Activated CD4-positive, alpha-beta memory T cell treated with anti-CD3 and anti-CD28 coated beads for 36 hours (primary cell): ENCODE measurements at places on chromosomes 1 and 21.

DNA sequence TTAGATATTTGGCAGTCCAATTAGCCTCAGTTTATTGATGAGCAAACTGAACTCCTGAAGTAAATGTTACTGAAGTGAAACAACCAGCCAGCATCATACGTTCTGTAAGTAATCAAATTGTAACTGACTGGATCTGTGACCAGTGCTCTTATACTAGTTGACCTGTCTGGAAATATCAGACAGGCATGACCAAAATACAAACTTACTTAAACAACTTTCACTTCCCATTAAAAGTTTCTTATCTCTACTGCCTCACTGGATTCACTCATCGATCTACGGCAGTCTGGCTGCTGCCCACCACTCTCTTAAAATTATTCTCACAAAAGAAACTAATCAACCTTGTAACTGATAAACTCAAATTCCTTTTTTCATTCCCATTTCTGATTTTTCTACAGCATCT lies 56.4 kb downstream of the WDR3 start:
- no peak for DNase-seq

GRCh38 chr1:54359393-54360162 lies 46.6 kb downstream of the SSBP3 start:
- peak; percentile 48 for DNase-seq

GRCh38 chr1:235601104-235601503 lies 48.5 kb downstream of the GNG4 start:
- peak; percentile 30 for DNase-seq

DNA sequence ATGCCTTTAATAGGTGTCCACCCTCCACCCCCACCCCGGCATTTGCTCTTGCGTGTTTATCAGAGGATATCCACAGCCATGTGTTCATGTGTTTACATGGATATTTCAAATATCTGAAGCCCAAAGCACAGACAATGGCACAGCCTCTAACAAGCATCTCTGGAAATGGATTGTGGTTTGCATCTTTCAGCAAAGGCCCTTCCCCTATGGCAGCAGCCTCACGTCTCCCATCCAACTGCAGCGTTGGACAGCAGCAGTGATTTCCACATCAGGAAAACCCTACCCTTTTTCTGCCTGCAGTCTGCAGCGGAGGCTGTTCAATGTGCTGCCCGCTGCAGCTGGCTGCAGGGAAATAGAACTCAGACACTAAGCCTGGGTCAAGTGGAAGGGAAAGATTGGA lies 1.6 kb downstream of the RASSF5 start:
- DNase-seq = no peak

DNA sequence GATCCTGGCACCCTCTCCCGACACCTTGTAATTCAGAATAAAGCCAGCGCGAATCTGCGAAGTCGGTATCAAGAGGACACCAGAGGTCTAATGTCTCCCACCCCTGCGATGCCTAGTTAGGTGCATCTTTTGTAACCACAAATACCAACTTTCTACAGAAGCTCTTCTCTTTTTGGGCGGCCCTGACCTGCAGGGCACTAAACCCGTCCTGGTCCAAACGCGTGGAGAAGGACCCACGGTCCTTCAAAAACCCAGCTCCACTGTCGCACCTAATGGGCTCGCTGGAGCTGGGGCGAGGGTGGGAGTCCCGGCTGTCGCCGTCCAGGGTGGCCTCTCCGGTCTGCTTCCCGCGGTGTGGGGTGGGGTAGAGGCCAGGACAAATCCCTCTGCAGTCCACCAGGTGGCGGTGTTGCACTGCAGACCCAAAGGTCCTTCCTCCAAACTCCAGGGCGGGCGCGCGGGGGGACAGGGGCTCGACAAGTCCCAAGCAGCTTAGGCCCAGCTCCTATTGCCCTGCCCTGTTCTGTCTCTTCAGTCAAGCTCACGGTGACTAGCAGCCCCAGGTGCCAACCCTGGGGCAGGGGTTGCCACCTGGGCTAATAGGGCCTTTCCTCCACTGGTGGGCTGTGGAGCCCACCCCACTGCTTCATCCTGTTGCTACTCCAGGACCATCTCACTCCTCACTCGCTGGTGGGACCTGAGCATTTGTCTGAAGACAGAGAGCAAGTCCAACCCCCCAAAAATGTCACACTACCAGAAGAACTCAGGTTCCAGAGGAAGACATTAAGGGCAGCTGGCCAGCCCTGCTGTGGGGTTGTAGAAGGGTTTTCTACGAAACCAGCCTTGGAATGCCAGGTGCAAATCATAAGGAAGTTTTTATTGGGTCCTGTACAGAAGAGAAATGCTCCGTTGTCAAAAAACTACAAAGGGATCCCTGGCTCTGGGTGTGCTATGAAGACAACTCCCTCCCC lies 2.8 kb downstream of the HES3 start:
- peak; percentile 85 for DNase-seq

GRCh38 chr1:89022167-89022959 lies at the start of gene GBP3:
TSS of gene GBP3 (minus strand) at chr1:89022866. CDS start at chr1:89020721, 2,145 bp downstream.
- no peak for DNase-seq

DNA sequence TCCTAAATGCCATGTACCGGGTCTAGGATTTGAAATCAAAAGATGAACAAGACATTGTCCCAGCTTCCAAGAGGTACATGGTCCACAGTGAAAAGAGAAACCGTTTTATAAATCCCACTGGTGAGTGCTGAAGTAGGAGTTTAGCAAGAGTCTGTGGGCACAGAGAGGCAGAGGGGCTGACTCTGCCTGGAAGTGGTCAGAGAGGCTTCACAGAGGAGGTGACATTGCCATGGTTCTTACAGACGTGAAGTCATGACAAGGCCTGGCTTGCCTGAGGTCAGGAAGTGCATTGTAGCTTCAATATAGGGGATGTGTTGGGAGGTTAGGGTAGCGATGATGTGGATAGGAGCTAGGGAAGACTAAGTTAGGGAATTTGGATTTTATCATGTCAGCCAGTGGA lies 28.4 kb downstream of the MAPKAPK2 start:
- peak; percentile 54 for DNase-seq

DNA sequence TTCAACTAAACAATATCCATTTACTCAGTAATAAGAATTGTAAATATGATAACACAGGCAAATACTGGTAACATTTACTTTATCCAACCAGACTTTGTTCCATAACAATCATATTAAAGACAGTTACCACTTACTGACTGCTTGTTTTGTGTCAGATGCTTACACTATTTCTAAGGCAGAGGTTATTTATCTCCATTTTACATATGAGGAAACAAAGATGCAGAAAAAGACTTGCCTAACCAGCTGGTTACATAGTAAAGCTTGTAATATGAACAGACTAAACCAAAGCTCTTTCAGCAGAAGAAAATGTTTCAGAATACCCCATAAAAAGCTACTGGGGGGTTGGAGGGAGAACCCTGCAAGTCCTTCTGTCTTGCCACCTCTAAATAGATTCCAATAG lies 180.1 kb downstream of the EIF4G3 start:
- DNase-seq = no peak

DNA sequence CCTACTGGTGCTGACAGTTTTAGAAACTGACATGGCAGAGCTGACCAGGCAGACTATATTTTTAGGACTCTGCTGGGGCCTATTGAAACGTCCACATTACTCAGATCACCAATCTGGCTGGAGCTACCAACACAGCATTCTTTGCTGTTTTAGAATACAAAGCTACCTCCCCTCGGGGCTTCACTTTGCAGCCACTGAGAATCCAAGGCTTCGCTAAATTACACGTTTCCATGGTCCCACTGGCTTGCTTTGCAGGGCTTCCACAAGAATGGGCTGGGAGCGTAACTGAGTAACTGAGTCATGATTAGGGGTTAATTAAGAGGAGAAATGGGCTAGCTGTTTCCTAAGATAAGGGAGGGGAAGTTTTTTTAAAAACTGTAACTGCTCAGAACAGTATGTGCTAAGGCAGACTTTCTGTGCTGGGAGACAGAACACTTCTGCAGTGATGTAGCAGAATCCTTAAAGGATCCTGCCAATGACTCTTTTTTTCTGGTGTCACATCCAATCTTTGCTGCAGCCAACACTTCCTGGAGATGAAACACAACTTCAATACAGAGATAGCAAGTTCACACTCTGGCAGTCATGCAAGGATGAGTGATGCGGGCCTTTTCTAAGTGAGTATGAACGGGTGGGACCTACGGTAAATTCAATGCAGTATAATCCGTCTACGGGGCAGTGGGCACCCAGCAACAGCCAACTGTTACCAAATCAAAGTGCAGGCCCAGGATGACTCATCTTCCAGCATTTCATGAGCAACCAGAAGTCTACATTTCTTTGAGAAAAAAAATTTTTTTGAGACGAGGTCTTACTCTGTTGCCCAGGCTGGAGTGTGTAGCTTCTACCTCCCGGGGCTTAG lies 21.5 kb downstream of the NDUFS5 start:
- no peak for DNase-seq

GRCh38 chr1:230430499-230430898 lies 4.4 kb upstream of the PGBD5 start:
- no peak for DNase-seq

DNA sequence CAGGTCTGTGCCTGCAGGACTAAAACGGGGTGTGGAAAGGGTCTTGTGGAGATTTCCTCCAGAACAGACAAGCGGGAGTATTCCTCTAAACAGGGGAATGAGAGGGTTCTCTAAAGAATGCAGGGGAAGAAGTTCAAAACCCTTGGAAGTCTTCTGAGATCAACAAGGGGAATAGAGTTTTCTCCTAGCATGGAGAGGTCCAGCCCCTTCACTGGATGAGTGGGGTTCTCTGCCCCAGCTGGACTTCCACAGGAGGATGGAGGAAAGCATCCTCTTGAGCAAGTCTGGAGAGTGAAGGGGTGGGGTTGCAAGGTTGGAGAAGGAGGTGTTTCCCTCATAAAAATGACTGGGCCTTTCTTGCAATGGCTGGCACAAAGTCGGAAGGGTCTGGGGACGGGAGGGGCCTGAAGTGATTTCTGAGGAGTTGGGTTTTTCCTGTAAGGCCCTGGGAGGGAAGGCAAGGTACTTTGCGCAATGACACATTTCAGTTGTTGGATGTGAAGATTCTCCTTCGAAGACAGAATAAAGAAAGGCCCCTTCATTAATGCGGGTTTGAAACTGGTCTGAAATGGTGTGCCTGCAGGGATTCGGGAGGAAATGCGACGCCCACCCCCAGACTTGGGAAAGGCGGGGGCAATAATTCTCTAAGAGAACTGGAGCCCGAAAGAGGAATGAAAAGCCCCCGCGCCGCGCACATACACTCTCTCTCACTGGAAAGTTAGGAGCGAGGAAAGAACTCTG lies 884 bp downstream of the SPATA6 start:
- DNase-seq = no peak

DNA sequence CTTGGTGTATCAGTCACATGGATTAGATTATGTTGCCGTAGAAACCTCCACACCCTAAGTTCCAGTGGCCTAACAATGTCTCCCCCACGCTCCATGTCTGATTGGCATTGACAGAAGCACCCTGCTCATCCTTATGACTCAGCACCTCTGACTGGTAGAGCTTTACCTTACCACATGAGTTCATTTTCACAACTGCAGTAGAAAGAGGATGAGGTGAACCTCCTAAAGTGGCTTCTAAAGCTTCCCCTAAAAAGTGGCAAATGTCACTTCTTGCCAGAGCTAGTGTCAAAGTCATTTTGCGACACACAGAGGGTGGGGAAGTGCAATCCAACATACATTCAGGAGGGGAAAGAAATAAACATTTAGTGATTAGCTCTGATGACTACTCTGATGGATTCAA lies 30.6 kb upstream of the LYPD8 start:
- DNase-seq = no peak

DNA sequence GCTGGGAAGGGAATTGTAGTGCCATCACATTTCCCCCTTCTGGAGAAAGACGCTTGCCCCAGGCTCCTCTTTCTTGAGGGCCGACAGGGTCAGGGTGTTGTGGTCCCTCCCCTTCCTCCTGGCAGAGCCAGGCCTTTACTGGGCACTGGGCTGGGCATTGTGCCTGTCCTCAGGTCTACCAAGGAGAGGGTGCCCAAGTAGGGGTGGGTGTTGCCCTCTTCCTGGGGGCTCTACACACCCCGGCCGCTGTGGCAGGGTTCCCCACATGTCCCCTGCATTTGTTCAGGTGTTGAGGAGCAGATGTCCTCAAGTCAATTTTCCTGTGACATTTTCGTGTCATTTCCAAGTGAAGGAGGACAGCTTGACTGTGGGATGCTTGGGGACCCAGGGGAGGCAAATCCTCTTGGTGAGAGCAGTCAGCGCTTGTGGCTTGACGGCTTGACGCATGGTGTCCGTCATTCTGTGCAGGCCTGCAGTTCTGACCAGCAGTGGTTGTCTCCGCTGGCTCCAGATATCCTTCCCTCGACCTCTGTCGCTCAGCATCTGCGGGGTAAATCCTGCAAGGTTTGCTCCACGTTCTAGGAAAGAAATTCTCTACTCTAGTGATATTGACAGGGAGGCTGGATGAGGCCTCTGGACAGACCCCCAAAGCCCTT lies 181.9 kb upstream of the VAMP3 start:
- DNase-seq = no peak

GRCh38 chr1:225816643-225817538 lies 7.0 kb downstream of the EPHX1 start:
- DNase-seq = no peak

DNA sequence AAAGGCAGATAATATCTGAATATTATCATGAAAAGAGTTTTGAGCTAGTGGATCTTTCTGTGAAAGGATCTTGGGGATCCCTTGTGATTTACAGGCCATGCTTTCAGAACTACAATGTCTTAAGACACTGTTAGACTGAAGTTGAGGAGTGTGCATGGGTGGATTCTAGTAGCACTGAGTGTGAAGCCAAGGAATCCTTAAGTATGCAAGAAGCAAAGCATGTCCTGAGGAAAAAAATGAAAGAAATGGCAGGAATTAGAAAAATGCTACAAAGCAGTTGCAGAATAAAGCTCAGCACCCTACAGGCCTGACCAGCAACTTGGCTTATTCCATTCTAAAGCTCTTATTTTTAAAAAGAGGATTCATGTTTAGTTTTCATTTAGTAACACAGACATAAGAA lies 11.9 kb downstream of the STX6 start:
- no peak for DNase-seq

- DNase-seq = peak; percentile 89
These were observed 6.6 kb downstream of the CBR3 start for GRCh38 chr21:36141513-36141925.

GRCh38 chr1:20829531-20829930 lies 42.4 kb upstream of the HP1BP3 start:
- DNase-seq = no peak

- DNase-seq = no peak
These were observed 15.2 kb downstream of the F3 start for GRCh38 chr1:94526152-94526980.

DNA sequence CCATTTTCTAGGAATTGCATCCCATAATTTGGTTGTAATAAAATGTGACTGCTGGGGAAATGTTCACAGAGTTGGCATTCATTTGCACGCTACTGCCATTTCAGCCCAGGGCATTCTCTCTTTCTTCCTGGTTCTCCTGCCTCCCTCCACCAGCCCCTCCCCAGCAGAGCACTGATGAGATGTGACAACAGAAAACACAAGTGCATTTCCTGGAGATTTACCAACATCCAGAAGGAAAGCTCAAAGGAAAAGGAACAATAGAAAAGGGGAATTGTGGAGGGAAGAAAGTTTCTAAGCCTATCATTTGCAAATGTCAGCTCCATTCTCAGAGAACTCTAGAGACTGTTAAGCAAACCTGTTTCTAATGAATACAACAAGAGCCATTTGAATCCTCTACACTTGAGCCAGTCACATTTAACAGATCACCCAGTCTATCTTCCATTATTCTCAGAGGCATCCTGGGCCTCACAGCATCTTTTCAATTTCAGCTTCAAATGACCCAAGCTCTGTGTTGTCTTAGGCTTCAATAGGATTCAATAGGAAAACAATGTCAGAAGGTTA lies 395.6 kb upstream of the PBX1 start:
- DNase-seq = no peak
